Breast epithelium (tissue), 4 donors: ENCODE measurements at places on chromosomes 4 and X.
A peak's percentile ranks its signal among the peaks of the same experiment; 100 is the strongest.

GRCh38 chr4:104472766-104473165, 21.9 kb downstream of the CXXC4 start:
- no peaks in the 10 kb centered on the region for H3K36me3 ChIP-seq
- no peaks in the 10 kb centered on the region for H3K27me3 ChIP-seq
- no peak for DNase-seq
- H3K27ac ChIP-seq, result no peak overlapping the region
- H3K4me1 ChIP-seq, result no peaks in the 10 kb centered on the region

- H3K4me3 ChIP-seq, result no peak overlapping the region
- DNase-seq, result no peak
- H3K36me3 ChIP-seq, result no peaks in the 10 kb centered on the region
- no peaks in the 10 kb centered on the region for H3K27me3 ChIP-seq
These were observed 118.5 kb downstream of the PLS3 start for GRCh38 chrX:115679460-115679859.

- H3K4me1 ChIP-seq, result no peaks in the 10 kb centered on the region
- H3K27me3 ChIP-seq, result no peaks in the 10 kb centered on the region
- peak overlapping the region; percentile 86 for H3K27ac ChIP-seq
- H3K36me3 ChIP-seq, result no peaks in the 10 kb centered on the region
- DNase-seq, result peak; percentile 68
- H3K4me3 ChIP-seq, result peak overlapping the region; percentile 71
These were observed 1.0 kb upstream of the PDGFRA start for GRCh38 chr4:54228056-54228527.

GRCh38 chrX:15749642-15750610, 11.9 kb downstream of the CA5B start:
- peak overlapping the region; percentile 80 for H3K27ac ChIP-seq
- no peaks in the 10 kb centered on the region for H3K36me3 ChIP-seq
- no peaks in the 10 kb centered on the region for H3K27me3 ChIP-seq
- DNase-seq, result no peak
- H3K4me3 ChIP-seq, result no peak overlapping the region
- no peaks in the 10 kb centered on the region for H3K4me1 ChIP-seq

DNA sequence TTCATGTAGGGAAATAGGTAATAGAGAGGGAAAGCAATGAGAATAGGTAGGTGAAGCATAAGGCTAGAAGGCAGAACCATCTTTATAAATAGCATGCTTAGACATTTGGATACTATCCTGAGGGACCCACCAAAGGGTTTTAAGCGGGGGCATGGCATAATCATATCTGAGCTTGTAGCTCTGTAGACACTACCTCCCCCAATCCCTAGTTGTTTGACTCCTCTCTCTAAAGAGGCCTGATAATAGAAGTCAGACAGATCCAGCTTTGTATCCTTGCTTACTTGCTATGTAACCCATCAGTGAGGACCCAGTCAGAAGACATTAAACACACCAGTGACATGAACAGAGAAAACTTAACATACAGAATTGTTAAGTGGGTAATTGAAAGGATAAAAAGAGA, 58.7 kb downstream of the SCFD2 start:
- H3K36me3 ChIP-seq, result no peaks in the 10 kb centered on the region
- no peak overlapping the region for H3K27ac ChIP-seq
- DNase-seq, result no peak
- H3K27me3 ChIP-seq, result no peaks in the 10 kb centered on the region

DNA sequence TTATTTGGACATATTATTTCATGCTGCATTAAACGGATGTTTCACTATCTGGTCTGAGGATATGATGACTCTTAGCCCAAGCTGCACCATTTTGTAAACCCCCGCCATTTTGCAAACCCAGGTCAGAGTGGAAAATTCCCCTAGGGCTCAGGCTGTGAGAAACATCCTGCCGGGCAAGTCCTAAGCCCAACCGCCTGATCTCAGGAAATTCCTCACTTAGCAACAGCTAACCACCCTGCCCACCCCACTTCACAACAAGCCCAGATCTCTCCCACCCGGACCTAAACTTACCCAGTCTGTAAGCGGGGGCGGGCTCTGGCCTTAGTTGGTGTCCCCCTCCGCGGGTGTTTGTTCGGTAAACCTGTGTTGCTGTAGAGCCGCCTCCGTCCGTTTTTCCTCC, 2747.1 kb downstream of the PCDH7 start:
- H3K36me3 ChIP-seq, result no peaks in the 10 kb centered on the region
- no peak overlapping the region for H3K27ac ChIP-seq
- DNase-seq, result no peak
- H3K27me3 ChIP-seq, result no peaks in the 10 kb centered on the region
- H3K4me3 ChIP-seq, result no peak overlapping the region

GRCh38 chr4:56048383-56048701, 99.6 kb downstream of the CEP135 start:
- no peaks in the 10 kb centered on the region for H3K36me3 ChIP-seq
- H3K4me3 ChIP-seq, result peak overlapping the region; percentile 51
- no peaks in the 10 kb centered on the region for H3K27me3 ChIP-seq
- no peaks in the 10 kb centered on the region for H3K4me1 ChIP-seq
- H3K27ac ChIP-seq, result no peak overlapping the region

- H3K27me3 ChIP-seq, result no peaks in the 10 kb centered on the region
- no peak for DNase-seq
- H3K4me1 ChIP-seq, result no peaks in the 10 kb centered on the region
- no peak overlapping the region for H3K4me3 ChIP-seq
These were observed 6.7 kb upstream of the SH3BP2 start for GRCh38 chr4:2786152-2786671.

DNA sequence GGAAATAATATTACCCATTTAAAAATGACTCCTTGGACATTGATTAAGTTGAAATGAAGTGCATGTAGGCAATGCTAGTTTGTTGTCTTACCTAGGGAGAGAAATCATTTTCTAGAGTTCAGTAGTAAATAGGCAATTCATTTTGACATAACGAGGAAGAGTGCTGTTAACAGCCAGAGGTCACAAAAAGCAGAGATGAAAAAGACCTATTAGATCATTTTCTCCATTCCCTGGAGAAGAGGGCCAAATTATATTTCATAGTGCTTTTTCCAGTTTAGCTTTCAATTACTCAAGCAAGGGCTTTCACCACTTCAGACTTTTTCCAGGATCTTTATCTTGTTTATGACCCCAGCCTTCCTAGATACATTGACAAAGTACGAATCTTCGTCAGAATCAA, 374.3 kb upstream of the GALNT7 start:
- no peak for DNase-seq
- H3K27me3 ChIP-seq, result no peaks in the 10 kb centered on the region
- H3K4me1 ChIP-seq, result no peaks in the 10 kb centered on the region
- no peak overlapping the region for H3K4me3 ChIP-seq
- no peak overlapping the region for H3K27ac ChIP-seq

- H3K4me1 ChIP-seq, result no peaks in the 10 kb centered on the region
- no peak for DNase-seq
- no peak overlapping the region for H3K4me3 ChIP-seq
- H3K27ac ChIP-seq, result peak overlapping the region; percentile 21
- H3K36me3 ChIP-seq, result no peaks in the 10 kb centered on the region
- H3K27me3 ChIP-seq, result no peaks in the 10 kb centered on the region
These were observed 219.5 kb downstream of the TMEM47 start for GRCh38 chrX:34437586-34437985.

GRCh38 chr4:107956011-107956410, 24.7 kb downstream of the CYP2U1 start:
- no peaks in the 10 kb centered on the region for H3K27me3 ChIP-seq
- no peak overlapping the region for H3K4me3 ChIP-seq
- no peak overlapping the region for H3K27ac ChIP-seq
- no peaks in the 10 kb centered on the region for H3K36me3 ChIP-seq
- H3K4me1 ChIP-seq, result no peaks in the 10 kb centered on the region
- no peak for DNase-seq

GRCh38 chrX:1909419-1910206, 294.8 kb downstream of the ASMT start:
- H3K36me3 ChIP-seq, result no peaks in the 10 kb centered on the region
- DNase-seq, result no peak
- H3K27ac ChIP-seq, result no peak overlapping the region

GRCh38 chr4:52824270-52824602, 37.9 kb upstream of the RASL11B start:
- H3K4me1 ChIP-seq, result no peaks in the 10 kb centered on the region
- H3K4me3 ChIP-seq, result no peak overlapping the region
- H3K27ac ChIP-seq, result no peak overlapping the region
- H3K36me3 ChIP-seq, result no peaks in the 10 kb centered on the region
- H3K27me3 ChIP-seq, result no peaks in the 10 kb centered on the region

- no peak overlapping the region for H3K27ac ChIP-seq
- no peaks in the 10 kb centered on the region for H3K27me3 ChIP-seq
- no peaks in the 10 kb centered on the region for H3K36me3 ChIP-seq
- no peak for DNase-seq
These were observed 12.8 kb upstream of the PPM1K start for GRCh38 chr4:88297212-88297516.

DNA sequence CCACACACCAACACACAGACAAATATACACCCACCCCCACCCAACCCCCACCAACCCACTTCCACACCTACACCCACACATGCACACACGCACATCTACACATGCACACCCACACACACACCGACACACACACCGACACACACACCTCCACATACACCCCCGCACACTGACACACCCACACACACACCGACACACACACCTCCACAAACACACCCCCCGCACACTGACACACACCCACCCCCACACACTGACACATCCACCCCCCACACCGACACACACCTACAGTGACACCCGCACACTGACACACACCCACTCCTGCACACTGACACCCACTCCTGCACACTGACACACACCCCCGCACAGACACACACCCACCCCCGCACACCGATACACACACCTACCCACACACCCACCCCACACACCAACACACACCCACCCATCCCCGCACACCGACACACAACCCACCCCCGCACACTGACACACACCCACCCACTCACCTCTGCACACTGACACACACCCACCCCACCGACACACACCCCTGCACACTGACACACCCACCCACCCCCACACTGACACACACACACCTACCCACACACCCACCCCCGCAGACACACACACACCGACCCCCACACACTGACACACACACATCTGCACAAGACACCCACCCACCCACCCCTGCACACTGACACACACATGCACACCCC, 31.1 kb downstream of the FGFRL1 start:
- no peak overlapping the region for H3K4me3 ChIP-seq
- no peaks in the 10 kb centered on the region for H3K36me3 ChIP-seq
- DNase-seq, result no peak
- no peaks in the 10 kb centered on the region for H3K27me3 ChIP-seq

DNA sequence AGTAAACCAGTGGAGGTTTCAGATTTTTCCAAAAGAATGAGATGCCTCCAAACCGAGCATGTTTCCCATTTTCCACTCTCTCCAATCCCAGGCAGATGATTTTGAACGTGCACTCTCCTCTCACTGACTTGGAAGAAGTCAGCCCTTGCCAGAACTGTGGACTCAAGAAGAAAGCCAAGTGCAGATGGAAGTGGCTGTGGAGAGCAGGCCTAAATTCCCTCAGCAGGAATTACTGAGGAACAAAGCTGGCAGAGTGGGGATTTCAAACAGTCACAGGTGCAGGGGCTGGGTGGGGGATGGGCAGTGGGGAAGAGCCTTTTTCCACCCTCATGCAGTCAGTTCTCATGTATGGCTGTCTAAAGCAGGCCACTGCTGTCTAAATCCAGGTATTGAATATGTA, 83.5 kb upstream of the PLAC1 start:
- peaks cover 42% of the 10 kb centered on the region for H3K27me3 ChIP-seq
- no peak for DNase-seq
- H3K4me3 ChIP-seq, result no peak overlapping the region

DNA sequence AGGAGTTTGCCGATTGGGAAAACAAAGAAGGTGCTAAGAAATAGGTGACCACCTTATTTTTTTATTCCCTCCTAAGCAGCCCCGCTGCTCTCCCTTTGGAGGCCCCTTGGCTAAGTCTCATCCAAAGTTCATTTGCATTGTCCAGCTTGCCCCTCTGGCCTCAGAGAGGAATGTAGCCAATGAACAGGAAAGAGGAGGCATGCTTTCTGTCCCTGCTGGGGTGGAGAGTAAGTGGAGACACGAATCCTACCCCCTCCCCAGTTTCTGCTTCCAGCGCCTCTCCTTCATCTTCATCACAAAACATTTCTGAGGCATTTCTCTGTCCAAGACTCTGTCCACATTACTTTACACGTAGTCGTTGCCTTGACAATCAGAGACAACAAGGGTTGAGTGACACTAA, 38.7 kb downstream of the NLGN3 start:
- no peak for DNase-seq

GRCh38 chr4:135249024-135249423, 1047.4 kb upstream of the PABPC4L start:
- no peak for DNase-seq
- no peaks in the 10 kb centered on the region for H3K27me3 ChIP-seq
- no peaks in the 10 kb centered on the region for H3K4me1 ChIP-seq

GRCh38 chr4:138616775-138617174, 374.6 kb upstream of the SLC7A11 start:
- H3K4me1 ChIP-seq, result no peaks in the 10 kb centered on the region
- H3K27me3 ChIP-seq, result no peaks in the 10 kb centered on the region
- H3K36me3 ChIP-seq, result no peaks in the 10 kb centered on the region
- no peak overlapping the region for H3K4me3 ChIP-seq

GRCh38 chr4:8038719-8039251, 99.1 kb upstream of the AFAP1 start:
- no peak for DNase-seq
- no peak overlapping the region for H3K27ac ChIP-seq
- H3K27me3 ChIP-seq, result no peaks in the 10 kb centered on the region
- no peak overlapping the region for H3K4me3 ChIP-seq
- H3K36me3 ChIP-seq, result no peaks in the 10 kb centered on the region

DNA sequence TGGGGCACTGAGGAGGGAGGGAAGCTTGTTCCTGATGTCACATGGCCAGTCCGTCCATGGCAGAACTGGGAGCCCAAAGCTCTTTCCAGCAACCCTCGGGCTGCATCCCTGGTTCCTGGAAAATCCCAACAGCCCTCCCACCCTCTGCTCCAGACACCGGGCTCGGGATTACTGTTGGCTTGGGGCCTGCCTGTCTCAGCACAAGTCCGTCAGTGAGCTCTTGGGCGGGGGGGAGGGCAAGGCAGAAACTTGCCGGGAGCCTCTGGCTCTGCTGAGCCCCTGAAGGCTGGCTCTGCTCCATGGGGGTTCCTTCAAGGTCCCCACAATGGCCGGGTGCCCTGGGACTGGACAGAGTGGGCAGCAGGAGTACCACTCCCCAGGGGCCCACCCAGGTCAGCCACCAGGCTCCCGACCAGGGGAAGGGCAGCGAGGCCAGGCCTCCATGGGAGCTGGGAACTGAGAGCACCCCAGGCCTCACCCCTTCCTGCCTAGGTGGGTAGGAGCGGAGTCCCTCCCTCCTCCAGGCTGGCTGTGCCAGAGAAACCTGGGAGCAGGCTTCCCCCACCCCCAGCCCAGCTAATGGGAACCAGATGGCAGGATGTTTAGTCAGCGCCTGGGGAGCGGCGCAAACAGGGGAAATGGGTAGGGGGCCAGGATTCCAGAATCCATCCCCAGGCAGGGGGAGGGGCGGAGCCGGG, 6.4 kb upstream of the HAUS7 start:
- H3K4me3 ChIP-seq, result no peak overlapping the region
- H3K4me1 ChIP-seq, result no peaks in the 10 kb centered on the region
- H3K27me3 ChIP-seq, result no peaks in the 10 kb centered on the region
- no peak for DNase-seq
- peak overlapping the region; percentile 50 for H3K27ac ChIP-seq
